ENCODE measurements at places on chromosomes 12 and 14. TPM values are rescaled to one million over a fixed set of nuclear protein-coding genes. Genes with fewer than 3 reads are reported as not detected.

Gene GPRC5A
- not detected for total RNA-seq

Gene KRT8
- total RNA-seq: 14.0 TPM

Gene PTPRR
- 0.34 TPM for total RNA-seq

Gene TAS2R8
- not detected for total RNA-seq

Gene OAS3
- not detected for total RNA-seq

Gene NDUFB1
- total RNA-seq: 85.2 TPM

Gene CLEC12A
- not detected for total RNA-seq
